ENCODE measurements at places on chromosomes 4 and X.

- DNase-seq, result no peak
These were observed 64.5 kb upstream of the PRPS1 start for GRCh38 chrX:107563824-107564223.

GRCh38 chr4:110270492-110271197 lies 72.2 kb upstream of the ELOVL6 start:
- no peak for DNase-seq

GRCh38 chrX:14079891-14080430 lies 50.3 kb upstream of the GEMIN8 start:
- no peak for DNase-seq

GRCh38 chrX:103157496-103158316 lies 57.2 kb upstream of the BEX4 start:
- DNase-seq, result no peak

- DNase-seq, result no peak
These were observed 72.1 kb downstream of the COL4A5 start for GRCh38 chrX:108511721-108512120.

GRCh38 chr4:126338548-126338947 lies 1023.8 kb downstream of the FAT4 start:
- DNase-seq, result no peak

GRCh38 chrX:110407910-110408545 lies 49.4 kb downstream of the RTL9 start:
- DNase-seq, result no peak

- DNase-seq, result no peak
These were observed 7.9 kb downstream of the SPRY1 start for GRCh38 chr4:123404533-123404932.

DNA sequence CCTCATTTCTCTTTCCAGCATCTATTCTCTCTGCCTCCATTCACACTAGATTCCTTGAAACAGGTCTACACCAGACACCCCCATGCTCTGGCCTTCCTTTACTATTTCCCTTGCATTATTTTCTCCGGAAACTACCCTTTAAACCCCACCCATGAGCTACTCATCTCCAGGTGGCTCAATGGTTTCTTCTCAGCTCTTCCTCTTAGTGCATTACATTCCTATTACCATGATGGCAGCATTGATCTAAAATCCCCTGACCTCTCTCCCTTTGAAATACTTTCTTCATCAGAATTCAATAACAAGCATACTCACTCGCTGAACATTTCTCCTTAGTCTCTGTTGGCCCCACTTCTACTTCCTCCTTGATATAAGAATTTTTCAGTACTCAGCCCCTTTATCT lies 94.6 kb downstream of the SYNPO2 start:
- no peak for DNase-seq

- no peak for DNase-seq
These were observed 16.9 kb downstream of the SYNPO2 start for GRCh38 chr4:118905566-118905965.

GRCh38 chr4:134278675-134279074 lies 77.1 kb upstream of the PABPC4L start:
- DNase-seq, result no peak

- no peak for DNase-seq
These were observed 11.5 kb downstream of the PPARGC1A start for GRCh38 chr4:23878246-23878891.

DNA sequence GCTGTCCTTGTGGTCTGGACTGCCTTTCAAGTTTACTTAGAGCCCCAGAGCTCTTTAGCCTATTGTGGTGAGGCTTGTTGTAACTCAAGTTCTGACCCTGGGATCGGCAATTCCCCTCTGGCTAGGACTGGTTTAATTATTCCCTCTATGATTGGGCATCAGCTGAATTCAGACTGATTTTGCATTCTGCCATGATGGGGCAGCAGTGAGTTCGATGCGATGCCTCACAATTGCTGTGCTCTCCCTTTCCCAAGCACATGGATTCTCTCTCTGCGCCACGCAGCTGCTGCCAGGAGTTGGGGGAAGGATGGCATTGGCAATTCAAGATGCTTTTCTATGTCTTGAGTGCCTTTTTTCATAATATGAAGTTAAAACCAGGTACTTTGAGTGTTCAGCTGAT lies 327.8 kb upstream of the CXorf51B start:
- DNase-seq, result no peak

DNA sequence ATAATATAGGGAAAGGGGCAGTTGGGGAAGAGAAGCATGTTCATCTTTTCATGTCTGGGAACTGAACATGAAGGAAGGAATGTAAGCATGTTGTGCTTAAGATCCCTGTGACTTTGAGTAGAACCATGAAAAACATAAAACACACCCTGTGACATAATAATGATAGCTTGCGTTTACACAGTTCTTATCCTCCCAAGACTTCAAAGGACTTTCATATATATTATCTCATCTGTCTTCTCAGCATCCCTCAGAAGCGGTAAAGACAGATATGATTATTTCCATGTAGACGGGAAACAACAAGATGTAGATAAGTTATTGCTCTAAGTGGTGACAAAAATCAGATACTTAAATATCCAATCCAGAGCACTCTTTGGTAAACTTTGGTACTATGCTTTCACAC lies 3.3 kb upstream of the SH3RF1 start:
- DNase-seq, result no peak

DNA sequence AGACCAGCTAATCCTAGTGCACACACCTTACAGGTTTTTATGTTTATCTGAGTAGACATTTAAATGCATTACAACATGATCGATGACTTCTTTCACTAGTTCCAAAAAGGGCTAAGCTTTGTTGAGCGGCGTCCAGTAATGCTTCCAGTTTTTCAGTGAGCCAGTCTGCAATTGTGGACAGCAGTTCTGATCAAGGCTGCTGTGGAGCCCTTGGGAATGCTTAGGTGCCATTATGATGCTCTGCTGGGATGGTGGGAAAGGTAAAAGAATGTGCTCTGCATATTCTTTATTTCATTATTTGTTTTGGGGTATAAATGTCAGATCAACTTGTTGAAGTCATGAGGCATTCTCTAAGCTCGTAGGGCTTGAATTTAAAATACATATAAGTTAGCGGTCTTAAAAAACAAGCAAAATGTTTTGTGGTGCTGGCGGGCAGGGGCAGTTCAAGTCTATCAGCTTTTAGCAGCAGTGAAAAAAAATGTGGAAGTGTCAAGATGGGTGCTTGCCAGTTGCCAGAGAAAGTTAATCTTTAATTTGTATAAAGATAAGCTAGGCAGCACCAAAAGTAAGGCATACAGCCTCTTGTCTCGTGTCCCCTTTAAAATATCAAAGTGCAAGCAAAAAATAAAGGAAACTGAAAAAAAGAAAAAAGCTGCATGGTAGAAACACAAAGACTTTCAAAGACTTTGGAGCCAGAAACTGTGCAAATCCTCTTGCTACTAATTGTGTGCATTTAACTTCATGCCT lies 5.8 kb downstream of the MID1IP1 start:
- no peak for DNase-seq

DNA sequence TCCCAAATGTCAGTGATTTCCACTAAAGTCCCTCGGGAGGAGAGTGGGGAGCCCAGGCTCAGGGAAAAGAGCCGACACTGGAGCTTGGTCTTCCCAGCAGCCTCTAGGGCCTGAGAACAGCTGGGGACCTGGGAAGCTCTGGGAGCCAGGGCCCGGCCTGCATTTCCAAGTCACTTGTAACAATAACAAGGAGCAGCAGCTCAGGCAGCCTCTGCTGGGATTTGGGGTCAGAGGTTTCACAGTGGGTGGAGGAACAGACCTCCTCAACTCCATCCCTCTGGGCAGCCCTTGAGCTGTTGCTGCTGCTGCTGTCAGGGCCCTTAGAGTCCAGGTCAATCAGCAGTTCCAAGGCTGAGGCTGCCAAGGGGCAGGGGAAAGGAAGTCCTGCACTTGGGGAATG lies 11.1 kb downstream of the STARD8 start:
- DNase-seq, result no peak

GRCh38 chr4:106618956-106619355 lies 250.4 kb upstream of the GIMD1 start:
- no peak for DNase-seq

All from stimulated activated CD4-positive, alpha-beta T cell treated with anti-CD3 and anti-CD28 coated beads, Interleukin-1b, Interleukin-23, amount 100 ng/mL, for 1 hour (primary cell).